AML-193 (cell line): ENCODE measurements at places on chromosomes 6 and 20.

GRCh38 chr6:140062043-140063020, 687.9 kb upstream of the CITED2 start:
- no peak for DNase-seq

DNA sequence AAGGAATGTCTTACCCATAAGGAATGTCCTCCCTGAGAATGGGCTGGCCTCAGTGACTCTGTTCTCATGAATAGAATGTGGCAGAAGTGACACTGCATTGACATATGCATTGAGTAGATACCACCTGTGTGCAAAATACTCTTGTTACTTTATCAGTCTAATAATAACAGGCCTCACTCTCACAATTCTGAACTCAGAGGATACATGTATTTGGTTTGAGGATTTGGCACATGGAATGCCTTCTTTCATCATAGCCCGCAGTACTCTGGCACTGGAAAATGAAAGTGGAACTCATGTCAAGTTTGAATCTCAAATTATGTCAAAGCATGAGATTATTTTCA, 52.9 kb upstream of the PLCB4 start:
- DNase-seq: no peak

GRCh38 chr6:70353448-70353847, 50.6 kb upstream of the COL9A1 start:
- no peak for DNase-seq

- DNase-seq: no peak
Observed at GRCh38 chr6:157845493-157846259, 22.6 kb downstream of the SNX9 start.

GRCh38 chr20:61745397-61746146, 320.1 kb downstream of the TAF4 start:
- DNase-seq: no peak

- no peak for DNase-seq
Observed at GRCh38 chr20:18909254-18909653, 95.7 kb downstream of the SCP2D1 start.

DNA sequence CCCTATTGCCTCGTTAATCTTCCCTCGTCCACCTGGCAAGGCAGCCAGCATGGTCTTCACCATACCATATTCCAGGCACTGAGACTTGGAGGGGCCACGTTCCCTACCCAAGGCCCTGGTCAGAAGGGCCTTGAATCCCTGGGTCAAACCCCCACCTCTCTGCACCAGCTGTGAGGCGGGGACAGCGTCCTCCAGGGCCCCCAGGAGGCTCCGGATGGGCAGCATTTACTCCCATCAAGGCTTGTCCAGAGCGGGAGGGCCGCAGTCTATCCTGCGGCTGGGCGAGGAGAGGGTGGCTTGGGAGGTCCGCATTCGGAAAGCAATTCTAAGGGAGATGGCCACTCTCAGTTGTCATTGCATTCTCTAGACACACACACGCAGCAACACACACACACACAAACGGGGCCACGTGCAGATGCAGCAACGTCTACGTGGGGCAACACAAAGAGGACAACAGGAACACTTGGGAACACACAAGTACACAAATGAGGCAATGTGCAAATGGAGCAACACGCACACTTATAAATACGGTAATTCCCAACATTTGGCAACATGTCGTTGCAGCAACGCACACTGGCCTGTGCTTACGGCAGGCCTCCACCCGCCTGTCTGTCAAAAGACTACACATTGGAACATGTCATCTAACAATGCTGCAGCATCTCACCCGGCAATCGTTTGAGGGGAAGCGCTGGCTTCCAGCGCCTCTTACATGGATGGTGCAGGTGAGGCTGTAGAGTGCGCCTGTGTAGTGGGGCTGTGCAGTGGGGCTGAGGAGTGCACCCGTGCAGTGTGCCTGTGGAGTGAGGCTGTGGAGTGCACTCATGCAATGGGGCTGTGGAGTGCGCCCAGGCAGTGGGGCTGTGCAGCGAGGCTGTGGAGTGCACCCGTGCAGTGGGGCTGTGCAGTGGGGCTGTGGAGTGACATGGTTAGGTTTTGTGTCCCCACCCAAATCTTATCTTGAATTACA, 12.9 kb upstream of the NTSR1 start:
- DNase-seq: no peak
